ENCODE measurements at places on chromosomes 11 and 22. TPM values are rescaled to one million over a fixed set of nuclear protein-coding genes. Genes with fewer than 3 reads are reported as not detected.

The P4HA3 gene
- polyA plus RNA-seq = 2.2 TPM

The FDXACB1 gene
- polyA plus RNA-seq = 0.57 TPM

The HEPN1 gene
- 0.01 TPM for polyA plus RNA-seq

The SREBF2 gene
- 23.8 TPM for polyA plus RNA-seq

The B4GALNT4 gene
- 0.05 TPM for polyA plus RNA-seq

The CFL1 gene
- polyA plus RNA-seq = 190 TPM

The ELFN2 gene
- polyA plus RNA-seq = 0.01 TPM

The LINC01488 gene
- polyA plus RNA-seq = not detected

The TIGD3 gene
- 0.09 TPM for polyA plus RNA-seq

The DAGLA gene
- 2.1 TPM for polyA plus RNA-seq

The HTR3A gene
- polyA plus RNA-seq = 1.4 TPM

The EMID1 gene
- 0.13 TPM for polyA plus RNA-seq

The NXPE4 gene
- not detected for polyA plus RNA-seq

The MS4A7 gene
- polyA plus RNA-seq = 1.0 TPM

The SMC1B gene
- polyA plus RNA-seq = not detected

The DMC1 gene
- polyA plus RNA-seq = 0.12 TPM

The EFCAB6 gene
- 0.53 TPM for polyA plus RNA-seq
